Activated T-helper 1 cell treated with anti-CD3 and anti-CD28 coated beads, Interleukin-12 subunit alpha, Interleukin-12 subunit beta, Interleukin-2, Interleukin-4 antibody, amounts not matched to agents 30 ng/mL and 10 ng/mL and 1 ng/mL, durations not matched to agents 14 hours and 24 hours and 36 hours (primary cell): ENCODE measurements at places on chromosomes 6 and 20. TPM values are rescaled to one million over a fixed set of nuclear protein-coding genes. Genes with fewer than 3 reads are reported as not detected.

DNA sequence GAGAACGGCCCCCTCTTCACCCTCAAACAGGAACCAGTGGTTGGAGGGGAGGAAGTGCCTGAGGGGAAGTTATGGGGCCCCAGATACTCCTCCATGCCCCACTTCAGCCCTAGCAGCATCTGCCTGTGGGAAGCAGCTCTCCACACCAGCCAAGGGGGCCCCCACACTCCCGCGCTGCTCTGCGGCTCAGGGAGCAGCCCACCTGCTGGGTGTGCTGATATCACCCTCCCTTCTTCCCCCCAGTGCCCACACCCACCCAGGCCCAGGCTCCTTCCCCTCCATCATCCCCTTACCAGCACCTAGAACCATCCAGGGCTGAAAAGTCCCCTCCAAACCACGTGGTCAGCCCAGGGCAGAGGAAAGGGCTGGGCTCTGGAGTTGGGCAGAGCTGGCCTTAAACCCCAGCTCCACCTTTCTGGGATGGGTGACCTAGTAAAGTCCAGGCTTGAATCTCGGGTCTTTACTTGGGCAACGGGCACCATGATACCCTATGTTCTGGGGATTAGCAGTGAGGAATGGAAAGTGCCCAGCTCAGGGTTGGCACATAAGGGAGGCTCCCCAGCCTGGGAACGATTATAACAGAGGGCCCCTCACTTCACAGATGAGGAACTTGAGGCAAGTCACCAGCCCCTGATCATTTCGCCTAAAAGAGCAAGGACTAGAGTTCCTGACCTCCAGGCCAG lies 663 bp downstream of the LST1 start:
- DNase-seq = no peak

Gene DCDC2
- total RNA-seq = not detected in 2 replicates

Gene SRMS
- total RNA-seq = not detected in 2 replicates

Gene HRH3
- total RNA-seq = not detected in 2 replicates

Gene ETV7
- 0.47 and 0.88 TPM in 2 replicates for total RNA-seq
